ENCODE measurements at places on chromosomes 5 and 9.
A peak's percentile ranks its signal among the peaks of the same experiment; 100 is the strongest.

GRCh38 chr9:92119586-92119985, 4.4 kb upstream of the SPTLC1 start:
- DNase-seq = no peak

GRCh38 chr9:34575862-34576596, 13.5 kb downstream of the CNTFR start:
- no peak for DNase-seq

DNA sequence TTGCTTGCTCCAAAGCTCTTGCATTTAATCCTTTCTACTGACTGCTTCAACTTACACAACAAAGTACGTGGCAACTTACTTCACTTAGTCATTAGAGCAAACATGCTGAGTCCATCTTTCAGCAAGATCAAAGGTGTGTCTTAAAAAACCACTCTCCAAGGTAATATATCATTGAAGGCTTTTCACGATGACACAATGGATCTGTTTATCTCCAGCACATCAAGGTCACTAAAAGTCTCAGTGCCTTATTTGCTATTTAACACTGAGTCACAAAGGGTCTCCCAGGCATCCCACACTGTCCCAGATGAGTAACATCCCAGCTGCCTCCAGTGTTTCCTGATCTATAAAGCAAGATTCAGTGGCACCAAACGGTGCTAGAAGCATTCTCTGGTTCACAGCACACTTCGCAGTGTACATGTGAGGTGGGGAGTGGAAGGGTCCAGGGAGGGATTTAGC, 3.7 kb upstream of the CLK4 start:
- no peak for DNase-seq

- DNase-seq = no peak
Observed at GRCh38 chr5:169012450-169012849, 288.5 kb downstream of the SLIT3 start.

- DNase-seq = no peak
Observed at GRCh38 chr5:103066326-103066725, 53.6 kb downstream of the GIN1 start.

- no peak for DNase-seq
Observed at GRCh38 chr9:34578241-34579103, 11.1 kb downstream of the CNTFR start.

- no peak for DNase-seq
Observed at GRCh38 chr9:76996700-76997099, 22.8 kb upstream of the FOXB2 start.

DNA sequence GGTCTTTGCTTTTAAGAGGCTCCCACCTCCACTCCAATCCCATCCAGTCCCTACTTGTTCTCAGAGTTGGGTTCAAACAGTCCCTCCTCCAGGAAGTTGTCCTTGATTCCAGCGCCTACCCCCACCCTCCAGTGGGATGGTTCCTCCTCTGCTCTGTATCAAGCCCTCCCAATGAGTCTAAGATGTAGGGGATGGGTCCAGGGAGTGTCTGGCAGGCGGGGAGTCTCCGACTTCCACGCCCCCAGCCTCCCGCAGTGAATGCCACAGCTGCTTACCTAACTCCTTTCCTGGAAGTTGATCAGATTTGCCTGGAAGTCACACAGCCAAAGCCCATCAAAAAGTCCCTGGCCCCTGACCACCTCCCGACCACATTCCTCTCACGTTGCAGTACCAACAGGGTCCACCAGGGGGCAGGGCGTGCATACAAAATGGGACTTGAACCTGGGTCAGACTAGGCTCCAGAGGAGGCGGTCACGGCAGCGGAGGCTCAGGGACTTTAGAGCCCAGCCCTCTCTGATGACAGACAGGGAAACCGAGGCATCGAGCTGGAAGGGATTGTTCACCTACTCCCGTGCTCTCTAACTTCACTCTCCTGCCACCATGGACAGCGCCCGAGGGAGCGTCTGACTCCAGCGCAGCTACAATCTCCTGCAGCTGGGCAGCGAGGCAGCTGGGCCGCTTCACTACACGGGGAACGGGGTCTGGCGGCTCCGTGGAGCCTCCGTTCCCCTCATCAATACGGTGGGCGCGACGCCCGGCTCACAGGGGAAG, 25.0 kb upstream of the TDRD7 start:
- no peak for DNase-seq

- no peak for DNase-seq
Observed at GRCh38 chr9:34689512-34689911, 1.6 kb downstream of the CCL19 start.

DNA sequence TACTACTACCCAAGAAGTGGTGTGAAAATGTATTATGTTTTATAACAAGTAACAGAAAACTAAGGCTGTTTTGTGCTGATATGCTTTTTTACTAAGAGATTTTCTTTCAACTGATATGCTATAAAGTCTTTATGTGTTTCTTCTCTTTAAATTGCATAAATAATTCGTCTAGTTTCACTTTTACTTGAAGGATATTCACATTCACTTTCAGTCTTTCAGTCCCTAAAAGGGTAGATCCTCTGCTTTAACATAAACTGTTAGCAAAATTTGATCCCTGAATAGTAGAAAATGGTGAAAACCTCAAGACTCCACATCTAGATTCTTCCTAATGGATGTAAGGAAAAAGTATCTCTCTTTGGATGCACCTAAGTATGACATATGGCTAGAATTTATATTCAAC, 69.0 kb upstream of the FST start:
- no peak for DNase-seq

- DNase-seq = no peak
Observed at GRCh38 chr5:18882154-18882553, 1105.8 kb downstream of the CDH18 start.

GRCh38 chr5:64958757-64959391, 190.1 kb downstream of the CWC27 start:
- DNase-seq = no peak

DNA sequence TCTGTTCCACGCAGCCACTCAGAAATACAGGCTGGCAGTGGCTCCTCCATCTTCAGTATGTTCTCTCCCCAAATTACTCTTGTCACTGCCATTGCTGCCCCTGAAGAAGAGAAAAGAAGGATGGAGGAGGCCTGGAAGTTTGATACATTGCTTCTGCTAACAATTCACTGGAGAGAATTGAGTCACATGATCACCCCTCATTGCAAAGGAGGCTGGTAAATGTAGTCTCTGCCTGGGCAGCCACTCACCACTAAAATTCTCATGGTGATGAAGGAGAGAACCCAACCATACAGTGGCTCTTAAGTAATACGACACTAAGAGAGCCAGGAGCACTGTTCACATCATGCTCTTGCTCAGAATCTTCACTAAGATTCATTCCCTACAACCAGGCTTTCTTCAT, 112.0 kb downstream of the DOCK8 start:
- DNase-seq = no peak

- no peak for DNase-seq
Observed at GRCh38 chr9:113223963-113224362, 2.6 kb downstream of the SLC31A1 start.

DNA sequence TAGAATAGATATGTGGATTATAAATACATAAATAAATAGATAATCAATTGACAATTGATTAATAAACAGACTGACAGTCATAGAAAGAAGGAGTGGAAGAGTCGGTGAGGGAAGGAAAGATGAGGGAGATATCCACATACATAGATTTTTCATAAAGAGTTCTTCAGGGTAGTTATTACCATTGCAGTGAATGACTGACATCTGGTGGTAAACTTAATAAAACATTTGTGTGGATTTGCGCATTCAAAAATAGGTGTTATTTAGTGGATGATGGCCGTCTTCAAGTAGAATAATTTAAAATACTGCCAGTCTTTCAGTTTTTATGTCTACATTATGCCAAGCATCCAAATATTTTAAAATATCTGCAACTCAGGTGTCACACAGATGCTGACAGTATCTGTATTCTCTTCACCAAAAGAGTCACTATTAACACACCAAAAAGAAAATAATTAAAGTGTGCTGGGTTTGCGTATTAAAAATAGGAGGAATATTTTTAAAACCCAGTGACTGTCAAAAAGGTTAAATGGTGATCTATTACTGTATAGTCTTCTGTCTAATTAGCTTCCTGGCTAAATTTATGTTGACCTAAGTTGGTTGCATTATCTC, 78.8 kb downstream of the GIN1 start:
- DNase-seq = peak; percentile 3

DNA sequence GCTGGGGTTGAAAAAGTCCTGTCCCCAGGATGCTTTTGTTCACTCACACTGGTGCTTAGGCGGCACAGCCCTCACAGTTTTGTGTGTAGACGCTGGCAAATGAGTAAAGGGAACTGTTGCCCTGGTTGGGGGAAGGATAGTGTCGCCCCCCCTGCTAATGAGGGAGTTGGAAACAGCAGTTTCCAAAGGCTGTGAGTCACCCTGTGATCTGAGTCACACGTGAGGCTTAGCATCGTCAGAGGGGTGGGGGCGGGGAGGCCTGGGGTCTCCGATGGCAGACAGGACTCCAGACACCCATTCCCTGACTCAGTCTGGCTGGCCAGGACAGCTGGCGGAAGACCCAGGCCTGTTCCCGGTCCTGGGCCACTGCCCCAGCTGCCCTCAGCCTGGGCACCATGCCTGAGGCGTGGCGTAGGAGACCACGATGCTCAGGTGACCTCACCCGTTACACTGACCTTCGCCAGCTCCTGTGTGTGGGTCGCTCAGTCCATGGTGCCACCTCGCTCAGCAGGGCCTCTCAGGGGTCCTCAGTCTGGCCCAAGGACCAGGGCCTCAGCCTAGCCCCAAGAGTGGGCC, 2.9 kb downstream of the DNAJB5 start:
- DNase-seq = no peak

DNA sequence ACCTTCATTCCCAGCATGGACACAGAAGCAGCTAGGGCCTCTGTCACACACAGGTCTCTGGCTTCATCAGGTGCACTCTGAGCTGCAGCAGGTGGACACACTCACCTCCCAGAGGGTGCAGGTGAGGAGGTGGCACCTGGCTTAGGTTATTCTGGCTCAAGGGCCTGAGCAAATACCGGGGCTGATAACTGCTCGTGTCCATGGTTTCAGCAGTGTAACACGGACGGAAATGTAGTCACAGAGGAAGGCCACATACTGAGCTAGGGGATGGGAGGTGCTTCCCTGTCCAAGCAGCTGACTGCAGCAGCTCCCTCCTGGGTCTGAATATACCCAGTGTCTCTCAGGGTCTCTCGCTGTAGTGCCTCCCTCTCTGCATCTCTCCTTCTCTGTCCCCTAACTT, 5.7 kb downstream of the PHF2 start:
- DNase-seq = peak; percentile 93

DNA sequence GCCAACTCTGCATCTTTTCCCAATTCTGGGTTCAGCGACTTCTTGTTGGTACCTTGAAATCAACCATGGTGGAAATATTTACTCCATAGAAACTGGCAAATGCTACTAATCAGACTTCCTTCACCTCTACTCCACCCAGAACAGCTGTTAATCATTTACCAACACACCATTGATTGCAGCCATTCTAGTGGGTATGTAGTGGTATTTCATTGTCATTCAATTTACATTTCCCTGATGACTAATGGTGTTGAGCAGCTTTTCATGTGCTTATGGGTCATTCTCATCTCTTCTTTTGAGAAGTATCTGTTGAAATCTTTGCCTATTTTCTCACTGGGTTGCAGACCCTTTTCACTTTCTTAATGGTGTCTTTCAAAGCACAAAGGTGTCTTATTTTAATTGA, 122.4 kb upstream of the MSX2 start:
- DNase-seq = no peak

DNA sequence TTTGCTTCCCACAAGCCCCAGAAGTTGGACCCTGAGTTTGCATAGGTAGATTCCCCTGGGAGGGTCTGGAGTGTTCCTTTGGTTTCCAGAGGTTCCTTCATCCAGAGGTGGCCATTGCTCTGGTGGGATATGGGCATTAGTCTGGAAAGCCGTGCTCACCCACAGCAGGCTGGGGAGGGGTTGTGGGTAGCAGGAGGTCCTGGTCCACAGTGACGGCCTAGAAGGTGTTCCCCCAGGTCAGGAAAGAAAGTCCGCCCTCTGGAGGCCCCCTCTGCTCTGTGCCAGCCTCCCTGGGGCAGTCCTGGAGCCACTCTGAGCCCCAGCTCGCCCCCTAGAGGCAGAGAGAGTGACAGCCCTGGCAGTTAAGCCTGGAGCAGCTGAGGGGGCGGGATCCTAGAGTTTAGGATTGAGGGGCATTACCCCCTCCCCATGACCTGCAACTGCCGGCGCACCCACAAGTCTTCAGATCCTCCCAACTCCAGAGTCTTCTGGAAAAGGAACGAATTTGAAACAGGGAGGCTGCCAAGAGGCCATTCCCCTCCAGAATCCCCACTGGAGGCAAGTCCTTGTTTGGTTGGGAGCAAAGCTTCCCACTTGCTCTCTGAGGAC, 36.8 kb downstream of the NDST1 start:
- DNase-seq = peak; percentile 14

- DNase-seq = no peak
Observed at GRCh38 chr9:126468141-126468825, 141.7 kb downstream of the MVB12B start.

- DNase-seq = no peak
Observed at GRCh38 chr5:172844577-172844838, 10.5 kb downstream of the ERGIC1 start.

DNA sequence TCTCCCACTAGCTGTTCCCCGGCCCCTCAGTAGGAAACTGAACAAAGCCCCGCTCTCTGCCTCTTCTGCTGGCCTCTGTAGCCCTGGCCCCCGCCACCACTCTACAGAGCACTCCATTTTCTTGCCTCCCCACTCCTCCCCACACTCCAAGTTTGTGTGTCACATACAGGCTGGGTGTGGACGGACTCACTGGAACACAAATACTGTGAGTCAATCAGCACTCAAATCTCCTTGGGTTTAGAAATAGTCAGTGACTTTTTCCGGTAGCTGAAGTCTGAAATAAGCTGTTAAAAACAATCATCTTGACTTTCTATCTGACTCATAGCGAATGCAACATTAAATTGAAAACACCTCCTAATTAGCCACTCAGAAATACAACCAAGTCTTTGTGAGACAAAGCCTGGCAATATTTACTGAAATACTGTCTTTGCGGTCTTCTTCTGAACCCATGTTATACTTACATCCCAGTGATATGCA, 122.5 kb downstream of the LHFPL2 start:
- DNase-seq = no peak

DNA sequence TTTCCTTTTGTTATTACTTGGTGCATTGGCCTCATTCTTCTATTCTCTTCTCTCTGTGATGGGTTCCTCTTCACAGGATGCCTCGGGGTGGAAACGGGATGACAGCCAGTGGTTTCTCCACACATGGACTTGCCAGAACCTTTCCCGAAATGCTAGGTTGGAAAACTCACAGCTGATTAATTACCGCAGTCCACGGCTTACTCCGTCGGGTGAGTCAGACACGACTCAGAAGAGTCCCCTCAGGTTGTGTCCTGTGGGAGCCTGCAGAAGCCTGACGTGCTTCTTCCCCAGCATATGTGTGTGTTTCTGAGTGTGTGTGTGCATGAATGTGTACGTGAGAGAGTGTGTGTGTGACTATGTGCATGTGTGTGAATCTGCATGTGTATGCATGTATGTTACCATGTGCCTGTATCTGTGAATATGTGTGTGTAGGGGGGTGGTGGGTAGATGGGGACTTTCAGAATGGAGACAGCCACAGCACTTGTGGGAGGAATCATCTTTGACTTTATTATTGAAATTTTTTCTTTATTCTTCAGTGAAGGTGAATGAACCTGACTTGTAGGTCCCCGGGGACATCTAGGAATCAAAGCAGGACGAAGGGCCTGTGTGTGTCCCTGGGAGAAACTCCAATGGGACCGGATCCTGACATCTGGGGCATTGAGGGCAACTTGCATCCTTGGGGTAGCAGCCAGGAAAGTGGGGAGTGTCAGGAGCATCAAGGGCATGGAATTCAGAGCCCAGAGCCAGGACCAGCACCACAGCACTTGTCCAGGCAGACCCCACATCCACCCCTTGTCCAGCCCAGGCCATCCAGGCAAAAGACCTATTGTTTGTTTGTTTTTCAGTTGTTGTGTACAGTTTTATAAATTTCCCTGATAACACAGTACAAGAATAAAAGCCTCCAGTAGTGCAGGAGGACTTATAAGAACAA, 21.9 kb upstream of the MED10 start:
- DNase-seq = no peak
